ENCODE measurements at places on chromosomes 2 and 18. TPM values are rescaled to one million over a fixed set of nuclear protein-coding genes. Genes with fewer than 3 reads are reported as not detected.

GRCh38 chr2:105903051-105903674 is 158.5 kb downstream of the NCK2 start:
- no peak for DNase-seq
- no peaks in the 10 kb centered on the region for H3K36me3 ChIP-seq
- H3K27me3 ChIP-seq, result no peaks in the 10 kb centered on the region
- no peak overlapping the region for H3K4me3 ChIP-seq
- no peak overlapping the region for H3K27ac ChIP-seq

Gene PROKR1
- not detected for total RNA-seq

Gene ASB18
- total RNA-seq, result not detected

Gene SLC39A10
- 26.3 TPM for total RNA-seq

Gene WDCP
- total RNA-seq, result 9.1 TPM

GRCh38 chr2:365367-366275 is 77.7 kb upstream of the ALKAL2 start:
- H3K27me3 ChIP-seq, result no peaks in the 10 kb centered on the region
- no peak overlapping the region for H3K4me3 ChIP-seq
- no peaks in the 10 kb centered on the region for H3K36me3 ChIP-seq
- no peak overlapping the region for H3K27ac ChIP-seq
- H3K4me1 ChIP-seq, result no peaks in the 10 kb centered on the region

DNA sequence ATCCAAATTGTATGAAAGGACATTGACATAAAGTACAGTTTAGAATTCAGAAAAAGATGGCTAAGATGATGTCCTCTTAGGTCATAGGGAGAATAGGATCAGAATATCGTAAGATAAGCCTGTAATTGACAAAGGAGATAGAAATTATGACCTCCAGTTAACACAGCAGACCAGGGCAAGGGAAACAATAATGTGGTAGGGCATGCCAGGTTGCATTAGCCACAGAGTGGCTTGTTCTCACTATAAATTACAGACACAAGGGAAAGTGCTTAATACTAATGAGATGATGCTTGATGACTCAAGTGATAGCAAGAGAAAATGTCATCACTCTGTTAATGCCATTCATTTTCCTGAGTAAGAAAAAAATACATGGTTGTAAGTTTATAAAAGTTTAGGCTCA is 48.9 kb upstream of the LRP1B start:
- no peak for DNase-seq
- no peaks in the 10 kb centered on the region for H3K36me3 ChIP-seq
- no peak overlapping the region for H3K4me3 ChIP-seq
